ENCODE measurements at places on chromosomes 5 and 9.

DNA sequence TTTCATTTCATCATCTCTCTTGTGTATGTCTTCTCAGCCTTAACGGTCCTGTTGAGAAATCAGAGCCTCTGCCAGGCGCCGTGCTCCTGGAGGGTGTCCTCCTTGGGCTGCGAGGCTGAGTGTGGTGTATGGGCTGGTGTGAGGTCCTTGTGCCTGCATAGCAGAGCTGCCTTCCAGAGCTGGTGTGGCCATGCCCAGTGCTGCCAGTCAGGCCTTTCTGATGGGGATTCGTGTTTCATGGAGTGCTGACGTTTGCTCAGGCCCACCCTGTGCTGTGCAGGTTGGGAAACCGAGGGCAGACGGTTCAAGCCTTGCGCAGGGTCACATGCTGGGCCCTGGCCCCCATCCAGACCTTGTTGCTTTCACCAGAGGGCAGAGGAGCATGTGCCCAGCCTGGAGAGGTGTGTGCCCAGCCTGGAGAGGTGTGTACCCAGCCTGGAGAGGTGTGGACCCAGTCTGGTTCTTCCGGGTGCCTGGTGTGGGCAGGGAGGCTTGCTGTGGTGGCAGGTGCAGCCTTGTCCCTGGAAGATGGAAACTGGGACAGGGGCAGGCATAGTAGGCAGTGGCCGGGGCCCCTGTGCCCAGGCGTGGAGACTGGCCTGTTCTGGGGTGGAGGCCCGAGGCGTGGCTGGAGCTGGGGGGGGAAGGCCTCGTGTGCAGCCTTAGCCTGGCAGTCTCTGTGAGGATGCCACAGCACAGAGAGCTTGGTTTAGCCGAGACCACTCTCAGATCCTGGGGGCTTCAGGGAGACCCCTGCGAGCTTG lies 84.0 kb downstream of the RXRA start:
- no peak for DNase-seq

DNA sequence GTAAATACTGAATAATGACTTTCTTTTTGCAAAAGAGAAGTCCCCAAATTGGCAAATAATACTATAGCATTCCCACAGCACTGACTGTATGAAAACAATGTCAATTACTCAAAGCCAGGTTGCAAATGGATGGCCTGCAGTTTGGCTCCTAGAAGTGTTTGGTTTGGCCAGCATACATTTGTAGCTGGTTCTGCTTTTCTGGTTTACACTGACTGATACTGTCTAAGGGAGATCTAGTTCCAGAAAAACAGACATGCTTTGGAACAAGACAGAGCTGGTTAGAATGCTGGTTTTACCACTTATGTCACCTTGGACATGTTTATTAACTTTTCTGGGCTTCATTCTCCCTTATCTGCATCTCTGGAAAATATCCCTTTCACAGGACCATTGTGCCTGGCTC lies 81.5 kb upstream of the TRPM3 start:
- no peak for DNase-seq

DNA sequence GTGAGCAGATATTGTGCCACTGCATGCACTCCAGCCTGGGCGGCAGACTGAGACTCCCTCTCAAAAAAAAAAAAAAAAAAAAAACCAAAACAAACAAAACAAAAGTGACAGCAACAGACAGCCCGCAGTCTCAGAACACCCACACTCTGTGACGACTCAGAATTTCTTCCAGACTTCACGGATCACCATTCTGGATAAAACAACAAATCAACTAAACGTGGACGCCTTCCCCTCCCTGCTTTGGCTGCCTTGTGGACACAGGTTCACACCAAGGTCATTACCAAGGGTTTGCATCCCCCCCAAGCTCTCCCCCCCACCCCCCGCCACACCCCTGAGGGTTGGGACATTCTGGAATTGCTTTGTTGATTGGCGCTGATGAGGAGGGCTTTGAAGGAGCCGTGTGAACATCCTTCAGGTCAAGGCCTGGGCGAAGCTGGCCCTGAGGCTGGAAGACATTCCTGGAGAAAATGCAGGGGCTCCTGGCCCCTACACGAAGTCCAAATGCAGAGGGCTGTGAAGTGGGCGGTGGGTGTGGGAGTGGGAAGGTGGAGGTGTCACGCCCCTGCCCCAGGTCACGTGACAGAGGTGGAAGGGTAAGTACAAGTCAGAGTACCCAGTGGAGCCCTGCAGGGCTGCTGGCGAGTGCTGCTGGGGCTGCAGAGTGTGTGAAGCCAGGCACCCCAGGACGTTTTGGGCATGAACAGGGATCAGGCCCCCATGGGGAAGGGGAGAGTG lies 10.1 kb downstream of the LCN10 start:
- DNase-seq, result no peak

DNA sequence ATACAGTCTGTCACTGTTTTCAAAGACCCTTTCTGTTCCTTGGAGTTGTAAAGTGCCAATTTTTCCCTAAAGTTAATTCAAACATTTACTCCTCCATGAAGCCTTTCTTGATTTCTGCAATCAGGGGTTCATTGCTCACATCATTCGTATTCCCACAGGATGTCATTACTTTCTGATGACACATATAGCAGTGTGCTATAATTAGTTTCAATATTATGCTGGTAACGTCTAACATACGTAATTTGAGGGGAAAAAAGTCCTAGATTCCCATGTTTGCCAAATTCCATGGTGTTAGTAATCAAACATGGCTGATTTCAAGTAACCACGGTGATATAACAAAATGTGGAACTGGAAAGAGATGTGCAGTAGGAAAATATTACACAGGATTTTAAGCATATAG lies 468.2 kb upstream of the MEF2C start:
- no peak for DNase-seq

GRCh38 chr5:132487841-132488555 lies 2.6 kb downstream of the IRF1 start:
- no peak for DNase-seq

DNA sequence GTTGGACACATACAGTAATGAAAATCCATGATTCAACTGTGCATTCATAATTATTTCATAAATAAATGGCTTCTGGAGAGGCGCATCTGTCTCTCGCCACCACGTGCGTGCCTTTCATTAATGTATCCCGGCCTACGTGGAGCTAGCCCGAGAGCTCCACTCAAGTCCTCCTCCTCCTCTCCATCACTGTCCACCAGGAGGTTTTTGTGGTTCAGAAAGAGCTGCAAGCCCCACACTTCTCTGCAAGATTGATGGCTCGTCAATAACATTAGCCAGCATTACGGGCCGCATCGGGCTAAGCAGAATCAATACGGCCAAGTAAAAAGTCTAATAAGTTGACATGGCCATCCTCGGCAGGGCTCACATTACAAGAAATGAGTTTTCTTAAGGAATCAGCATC lies 499.8 kb downstream of the BNC2 start:
- DNase-seq, result no peak

- DNase-seq, result peak; percentile 52
Measured at GRCh38 chr5:137629646-137630045, 106.2 kb downstream of the KLHL3 start.

GRCh38 chr5:27639005-27639612 lies 600.7 kb upstream of the CDH9 start:
- no peak for DNase-seq

- no peak for DNase-seq
Measured at GRCh38 chr5:75734913-75735789, 17.9 kb upstream of the POC5 start.

GRCh38 chr5:74919487-74919886 lies 53.3 kb upstream of the FAM169A start:
- peak; percentile 30 for DNase-seq

DNA sequence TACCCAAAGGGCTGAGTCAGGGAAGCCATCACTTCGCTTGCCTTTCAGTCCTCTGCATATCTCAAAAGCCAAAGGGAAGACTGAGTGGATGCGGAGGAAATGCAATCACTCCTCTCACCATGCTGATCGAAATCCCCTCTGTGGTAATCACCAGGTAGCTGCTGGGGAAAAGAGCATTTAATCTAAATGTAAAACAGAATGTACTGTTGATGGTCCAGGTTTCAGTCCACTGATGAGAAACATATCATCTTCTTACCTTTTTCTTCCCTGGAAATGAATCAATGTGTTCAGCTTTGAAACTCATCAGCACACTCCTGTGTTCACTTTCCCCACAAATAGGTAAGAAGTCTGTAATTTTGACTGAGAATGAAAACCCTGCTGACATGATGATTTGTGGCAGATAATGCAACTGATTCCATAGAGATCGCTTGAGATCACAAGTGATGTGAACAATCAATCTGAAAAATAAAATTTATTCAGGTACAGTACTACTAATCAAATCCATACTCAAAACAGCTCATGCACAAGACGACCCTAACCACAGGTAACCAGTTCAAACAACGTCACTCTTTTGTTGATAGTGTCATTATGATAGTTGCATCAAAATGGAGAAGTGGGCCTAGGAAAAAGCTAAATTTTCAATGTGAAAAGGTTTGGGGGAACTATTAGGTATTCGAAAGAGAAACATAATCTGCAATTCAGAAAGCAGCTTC lies 454.0 kb upstream of the RGMB start:
- no peak for DNase-seq

DNA sequence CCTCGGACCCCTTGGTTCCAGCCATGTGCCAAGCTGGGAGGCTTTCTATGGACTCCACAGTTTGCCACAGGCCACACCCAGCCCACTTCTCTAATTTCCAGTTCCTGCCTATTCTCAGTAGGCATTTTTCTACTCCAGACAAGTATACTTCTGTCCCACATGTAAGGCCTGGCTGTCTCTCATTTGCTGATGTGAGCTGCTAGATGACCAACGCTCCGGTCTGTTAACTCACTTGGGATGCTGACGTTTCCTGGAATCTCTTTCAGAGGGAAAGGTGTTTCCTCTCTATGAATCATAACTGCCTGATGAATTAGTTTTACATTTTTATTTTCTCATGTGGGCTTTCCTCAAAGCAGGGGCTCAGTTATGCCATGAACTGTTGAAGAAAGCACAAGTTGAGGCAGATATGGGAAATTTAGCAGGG lies 36.3 kb downstream of the ERGIC1 start:
- no peak for DNase-seq

- DNase-seq, result no peak
Measured at GRCh38 chr9:14399756-14400657, 86.1 kb upstream of the NFIB start.
